Stimulated activated CD8-positive, alpha-beta memory T cell treated with anti-CD3 and anti-CD28 coated beads, Interleukin-4, amount 100 ng/mL, for 1 hour (primary cell): ENCODE measurements at places on chromosomes 12 and 14.

- DNase-seq, result no peak
Measured at GRCh38 chr14:52463375-52463774, 88.9 kb downstream of the TXNDC16 start.

DNA sequence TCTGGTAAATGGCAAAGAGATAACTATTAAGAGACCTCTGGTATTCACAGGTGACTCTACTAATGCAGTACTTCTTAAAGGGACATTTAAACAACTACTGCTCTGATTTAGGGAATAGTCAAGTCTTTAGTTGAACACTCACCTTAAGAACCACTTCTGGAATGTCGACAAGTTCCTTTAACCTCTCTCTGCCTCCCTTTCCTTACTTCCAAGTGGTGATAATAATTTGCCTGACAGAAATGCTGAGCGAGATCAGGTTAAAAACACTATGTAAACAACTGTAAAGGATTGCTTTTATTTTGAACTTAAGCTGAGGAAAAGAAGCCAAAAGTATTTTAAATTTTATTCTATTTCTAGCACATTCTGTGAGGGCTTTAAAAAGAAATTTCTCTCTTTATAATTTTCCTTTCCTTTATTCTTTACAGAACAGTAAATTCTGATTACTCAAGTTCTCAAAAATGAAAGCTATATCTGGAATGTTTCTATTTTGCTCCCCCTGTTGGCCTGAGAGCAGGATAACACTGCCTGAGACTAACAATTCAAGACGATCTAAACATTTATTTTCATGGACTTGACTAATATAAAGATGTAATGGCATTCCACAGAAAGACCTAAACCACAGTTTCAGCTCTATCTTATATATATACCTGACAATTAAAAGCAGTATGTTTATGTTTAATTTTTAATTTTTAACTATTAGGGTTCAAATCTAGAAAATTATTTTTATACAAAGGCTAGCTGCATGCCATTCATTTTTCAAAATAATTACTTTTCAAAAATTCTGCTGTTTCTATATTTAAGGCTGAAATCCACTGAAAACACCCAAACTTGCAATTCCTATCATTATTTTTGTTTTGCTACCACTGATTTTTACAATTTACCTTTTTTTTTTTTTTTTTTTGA is 29.2 kb downstream of the ZCCHC8 start:
- no peak for DNase-seq

DNA sequence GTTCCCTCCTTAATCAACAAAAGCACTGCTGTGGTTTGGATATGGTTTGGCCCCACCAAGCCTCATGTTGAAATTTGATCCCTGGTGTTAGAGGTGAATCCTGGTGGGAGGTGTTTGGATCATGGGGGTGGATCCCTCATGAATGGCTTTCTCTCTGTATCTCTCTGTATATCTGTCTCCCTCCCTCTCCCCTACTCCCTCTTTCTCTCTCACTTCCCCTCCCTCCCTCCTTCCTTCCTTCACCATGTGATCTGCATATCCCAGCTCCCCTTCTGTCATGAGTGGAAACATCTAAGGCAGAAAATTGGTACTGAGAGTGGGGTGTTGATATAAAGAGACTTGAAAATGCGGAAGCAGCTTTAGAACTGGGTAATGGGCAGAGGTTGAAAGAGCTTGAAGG is 5.2 kb downstream of the GSKIP start:
- DNase-seq, result no peak

DNA sequence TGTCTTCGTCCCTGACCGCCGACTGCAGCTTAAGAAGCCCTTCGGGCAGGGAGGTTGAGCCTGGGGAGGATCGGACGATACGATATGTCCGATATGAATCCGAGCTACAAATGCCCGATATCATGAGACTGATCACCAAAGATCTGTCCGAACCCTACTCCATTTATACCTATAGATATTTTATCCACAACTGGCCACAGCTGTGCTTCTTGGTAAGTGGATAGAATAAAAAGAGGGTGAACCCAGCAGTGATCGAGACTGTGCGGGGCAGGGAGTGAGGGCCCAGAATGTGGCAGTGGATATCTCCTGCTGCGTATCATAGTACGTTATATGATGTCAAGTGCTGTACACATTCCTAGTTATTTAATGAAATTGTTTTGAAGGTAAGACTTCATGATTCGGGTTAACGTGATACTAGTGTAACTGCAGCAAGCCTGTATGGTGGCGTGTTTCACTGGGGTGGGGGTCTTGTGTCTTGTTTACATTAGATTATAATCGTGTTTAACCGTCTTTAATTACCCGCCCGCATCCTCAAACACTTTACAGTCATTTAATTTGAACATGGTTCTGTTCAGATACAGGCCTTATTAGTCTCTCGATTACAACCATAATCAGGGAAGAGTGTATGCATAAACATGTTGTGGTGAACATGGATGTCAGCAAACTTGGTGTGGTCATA is 1.3 kb downstream of the NAA30 start:
- DNase-seq, result no peak

- no peak for DNase-seq
Measured at GRCh38 chr14:70127186-70127585, 61.6 kb downstream of the SLC8A3 start.

GRCh38 chr12:2892246-2892645 is 1.6 kb downstream of the TULP3 start:
- no peak for DNase-seq

DNA sequence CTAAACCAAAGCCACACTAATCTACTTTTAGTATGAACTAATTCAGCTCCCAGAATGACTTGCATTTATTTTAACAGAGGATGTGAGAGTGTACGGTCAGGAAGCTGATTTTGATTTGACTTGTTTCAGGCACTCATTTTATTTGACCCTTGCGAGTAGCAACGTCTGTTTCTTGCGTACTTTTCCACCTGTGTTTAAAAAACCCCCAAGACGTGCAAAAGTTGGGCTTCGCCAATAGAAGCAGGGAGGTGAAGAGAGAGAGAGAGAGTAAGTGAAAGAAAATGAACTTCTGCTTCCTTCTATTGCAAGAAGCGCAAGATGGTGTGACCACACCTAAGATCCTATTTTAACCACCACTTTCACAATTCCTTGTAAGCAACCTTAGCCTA is 6.7 kb upstream of the SLC15A4 start:
- DNase-seq, result no peak

DNA sequence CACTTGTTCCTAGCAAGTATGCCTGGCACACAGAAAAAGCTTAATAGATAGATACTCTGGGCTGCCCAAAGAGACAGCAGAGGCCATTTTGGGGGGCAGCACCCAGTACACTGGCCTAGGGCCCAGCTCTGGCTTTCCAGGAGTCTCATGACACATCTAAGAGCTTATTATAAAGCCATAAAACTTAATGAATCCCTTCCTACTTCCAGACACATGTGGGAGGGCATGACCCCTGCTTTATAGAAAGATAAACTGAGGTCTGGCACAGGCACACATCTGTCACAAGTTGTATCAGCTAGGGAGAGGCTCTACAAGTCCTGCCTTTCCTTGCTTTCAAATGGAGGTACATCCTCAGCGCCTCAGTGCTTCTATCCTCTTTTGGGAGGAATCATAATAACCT is 27.1 kb downstream of the FMNL3 start:
- DNase-seq, result no peak

- DNase-seq, result no peak
Measured at GRCh38 chr14:73796893-73797542, 54.6 kb upstream of the PTGR2 start.

DNA sequence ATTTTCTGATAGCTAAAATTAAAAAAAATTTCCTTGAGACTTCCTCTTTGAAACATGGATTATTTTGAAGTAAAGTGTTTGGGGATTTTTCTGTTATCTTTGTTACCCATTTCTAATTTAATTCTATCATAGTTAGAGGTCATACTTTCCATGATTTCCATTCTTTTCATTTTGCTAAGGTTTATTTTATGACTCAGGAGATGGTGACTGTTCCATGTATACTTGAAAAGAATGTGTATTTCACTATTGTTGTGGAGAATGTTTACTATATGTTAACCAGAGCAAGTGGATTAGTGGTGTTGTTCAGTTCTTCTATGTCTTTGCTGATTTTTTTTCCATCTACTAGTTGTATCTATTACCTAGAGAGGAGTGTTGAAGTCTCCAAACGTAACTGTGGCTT is 250.5 kb upstream of the PELI2 start:
- no peak for DNase-seq

- DNase-seq, result no peak
Measured at GRCh38 chr14:90781876-90782275, 34.4 kb downstream of the TTC7B start.

DNA sequence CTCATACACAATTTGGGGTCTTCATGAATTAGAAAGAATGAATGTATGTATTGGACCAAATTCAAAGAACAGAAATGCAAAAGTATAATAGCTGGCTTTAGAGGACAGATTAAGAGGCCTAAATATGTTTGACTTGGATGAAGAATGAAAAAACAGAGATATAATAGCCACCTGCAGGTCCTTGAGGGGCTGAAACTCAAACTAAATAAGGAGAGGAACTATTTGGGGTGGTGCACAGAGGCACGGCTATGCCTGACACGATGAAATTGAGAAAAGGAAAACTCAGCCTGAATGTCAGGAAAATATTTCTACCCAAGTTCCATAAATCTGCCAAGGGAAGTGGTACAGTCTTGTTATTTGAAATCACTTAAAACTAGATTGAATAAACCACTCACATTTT is 222.9 kb upstream of the DDHD1 start:
- no peak for DNase-seq

- DNase-seq, result no peak
Measured at GRCh38 chr12:80219345-80219744, 120.0 kb downstream of the OTOGL start.

DNA sequence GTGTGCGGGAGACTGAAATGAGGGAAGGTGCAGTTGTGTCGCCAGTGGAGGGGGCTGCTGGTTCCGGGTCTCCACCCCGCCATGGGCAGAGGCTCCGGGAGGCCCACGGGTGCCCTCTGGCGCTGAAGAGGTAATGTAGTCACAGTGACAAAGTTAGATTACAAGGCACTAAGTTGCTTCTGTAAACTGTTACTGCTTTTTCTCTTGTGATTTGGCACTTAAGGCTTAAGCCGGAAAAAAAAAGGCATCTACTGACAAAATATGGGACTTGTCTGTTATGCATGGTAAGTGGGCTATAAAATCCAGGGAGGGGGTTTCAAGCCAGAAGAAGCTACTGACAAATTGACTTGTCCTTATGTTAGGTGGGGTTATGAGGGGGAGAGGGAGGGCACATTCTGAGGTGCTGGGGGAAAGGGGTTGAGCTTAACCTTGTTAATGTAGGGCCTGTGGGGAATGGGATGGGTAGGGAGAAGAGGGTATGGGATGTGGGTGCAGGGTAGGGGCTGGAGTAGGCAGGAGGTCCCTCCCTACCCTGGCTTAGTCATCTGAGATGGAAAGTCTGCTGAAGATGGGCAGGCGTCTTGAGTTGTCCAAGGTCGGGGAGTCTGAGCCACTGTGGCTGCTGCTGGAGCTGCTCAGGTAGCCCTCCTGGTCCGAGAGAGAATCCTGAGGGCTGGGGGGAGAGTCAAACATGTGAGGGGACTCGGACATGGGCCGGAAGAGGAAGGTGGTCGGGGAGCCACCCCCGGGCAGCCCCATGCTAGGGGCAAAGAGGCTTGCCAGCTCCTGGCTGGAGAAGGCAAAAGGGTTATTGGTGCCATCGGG is 3.7 kb downstream of the ZFP36L1 start:
- peak; percentile 79 for DNase-seq

GRCh38 chr12:68349921-68350606 is 17.9 kb upstream of the MDM1 start:
- no peak for DNase-seq

GRCh38 chr14:23600322-23600707 is 21.7 kb upstream of the JPH4 start:
- DNase-seq, result no peak

GRCh38 chr12:57046947-57047890 is 2.7 kb downstream of the MYO1A start:
- no peak for DNase-seq

GRCh38 chr12:57380300-57380699 is 50.5 kb downstream of the R3HDM2 start:
- no peak for DNase-seq

DNA sequence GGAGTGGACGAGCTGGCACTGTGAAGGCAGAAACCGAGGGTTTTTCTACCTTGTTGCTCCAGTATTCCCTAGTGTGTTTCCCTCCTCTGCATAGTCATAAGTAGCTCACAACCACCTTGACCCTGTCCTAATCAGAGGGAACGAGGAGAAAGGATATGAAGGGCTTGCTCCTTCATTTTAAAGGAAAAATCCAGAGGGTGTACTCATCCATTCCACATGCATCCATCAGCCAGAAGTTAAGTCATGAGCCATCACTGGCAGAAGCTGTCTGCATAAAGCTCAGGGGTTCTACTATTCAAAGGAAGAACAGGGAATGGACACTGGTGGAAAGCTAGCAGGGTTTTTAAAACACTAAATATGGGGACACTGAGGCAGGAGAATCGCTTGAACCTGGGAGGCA is 84.3 kb upstream of the FOXN3 start:
- no peak for DNase-seq

- no peak for DNase-seq
Measured at GRCh38 chr12:11967376-11968047, 103.2 kb upstream of the BCL2L14 start.

DNA sequence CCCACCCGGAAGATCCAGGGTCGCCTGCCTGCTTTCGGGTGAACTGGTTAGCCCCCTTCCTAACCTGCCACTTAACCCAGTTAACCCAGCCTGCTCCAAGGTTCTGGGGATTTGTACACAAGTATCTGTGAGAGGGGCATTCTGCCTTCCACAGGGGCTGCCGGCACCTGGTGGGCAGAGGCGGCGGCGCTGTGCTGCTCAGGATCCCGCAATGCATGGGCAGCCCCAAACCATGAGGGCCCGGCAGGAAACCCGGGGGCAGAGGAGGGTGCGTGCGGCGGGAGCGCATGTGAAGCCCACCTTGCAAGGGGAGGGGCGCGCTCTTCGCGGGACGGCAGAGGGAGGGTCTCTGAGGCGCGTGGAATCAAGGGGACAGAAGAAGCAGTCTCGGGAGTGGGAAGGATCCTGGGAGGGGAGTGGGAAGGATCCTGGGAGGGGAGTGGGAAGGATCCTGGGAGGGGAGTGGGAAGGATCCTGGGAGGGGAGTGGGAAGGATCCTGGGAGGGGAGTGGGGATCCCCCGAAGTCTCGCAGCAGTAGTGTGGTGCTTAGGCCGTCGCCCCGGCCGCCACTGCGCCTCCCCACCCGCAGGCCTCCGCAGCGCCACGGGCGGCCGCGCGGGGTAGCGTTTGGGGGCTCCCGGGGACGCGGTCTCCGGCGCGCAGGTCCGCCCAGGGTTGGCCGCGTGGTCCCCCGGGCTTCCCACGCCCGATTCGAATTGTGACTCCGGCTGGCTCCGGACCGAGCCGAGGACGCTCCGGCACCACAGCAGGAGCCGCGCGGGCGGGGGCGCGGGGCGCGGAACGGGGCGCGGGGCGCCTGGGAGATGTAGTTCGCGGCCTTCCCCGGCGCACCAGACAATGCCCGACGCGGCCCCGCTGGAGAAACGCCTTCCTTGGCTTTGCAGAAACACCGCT is 4.9 kb upstream of the MTA1 start:
- DNase-seq, result no peak

DNA sequence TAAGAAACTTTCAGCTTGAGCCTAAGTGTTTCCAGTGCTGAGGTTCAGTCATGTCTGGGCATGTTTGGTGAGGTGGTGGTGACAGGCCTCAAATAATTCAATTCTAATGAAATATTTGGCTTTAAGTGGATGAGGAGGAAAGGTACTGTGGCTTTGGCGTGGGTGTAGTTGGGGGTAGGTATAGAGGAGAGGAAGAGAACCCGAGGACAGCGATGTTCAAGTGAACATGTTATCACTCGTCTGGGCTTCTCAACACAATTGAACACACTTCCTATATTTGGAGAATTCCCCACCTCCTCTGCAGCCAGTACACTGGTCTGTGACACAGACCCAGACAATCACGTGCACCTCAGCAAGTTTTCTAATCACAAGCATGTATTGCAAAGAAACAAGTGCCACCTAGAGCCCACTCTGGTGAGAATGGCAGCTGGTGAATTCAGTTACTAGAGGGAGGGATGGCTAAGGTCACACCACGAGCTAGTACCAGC is 53.0 kb downstream of the IFNG-AS1 start:
- no peak for DNase-seq
